ENCODE measurements at places on chromosomes 5 and 9.
A peak's percentile ranks its signal among the peaks of the same experiment; 100 is the strongest.

GRCh38 chr5:168666356-168666755 is 87.2 kb upstream of the PANK3 start:
- DNase-seq, result no peak

DNA sequence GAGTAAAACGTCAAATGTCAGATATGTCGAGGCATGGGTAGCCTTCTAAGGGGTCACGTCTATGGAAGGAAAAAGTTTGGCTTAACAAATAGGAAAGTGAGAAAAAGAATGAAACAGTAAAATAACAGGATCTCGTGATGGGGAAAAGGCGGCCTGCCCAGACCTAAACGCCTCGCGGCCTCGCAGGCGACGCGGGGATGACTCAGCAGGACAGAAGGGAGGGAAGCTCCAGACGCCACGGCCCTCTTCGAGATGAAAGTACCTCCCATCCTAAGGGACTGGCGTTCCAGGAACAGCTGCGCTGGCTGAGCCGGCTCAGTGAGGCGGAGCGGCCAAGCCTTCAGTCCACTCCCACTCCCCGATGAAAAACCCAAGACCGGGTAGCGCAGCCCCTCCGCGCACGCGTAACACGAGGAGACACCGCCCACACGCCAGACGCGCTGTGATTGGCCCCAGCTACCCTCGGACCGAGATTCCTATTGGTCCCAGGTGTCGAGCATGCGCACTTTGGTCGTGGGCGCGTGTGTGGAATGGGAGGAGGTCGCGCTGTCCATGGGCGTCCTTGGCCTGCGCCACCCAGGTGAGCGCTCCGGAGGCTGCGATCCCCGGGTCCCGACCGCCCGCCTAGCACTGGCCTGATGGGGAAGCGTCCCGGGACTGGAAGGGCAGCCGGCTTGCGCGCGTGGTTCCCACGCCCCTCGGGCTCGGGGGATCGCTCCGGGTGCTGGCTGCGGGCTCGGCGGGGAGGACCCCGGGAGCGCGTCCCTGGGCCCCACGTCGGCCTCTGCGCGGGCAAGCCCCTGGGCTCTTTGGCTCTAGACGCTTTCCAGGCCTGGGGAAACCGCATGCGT is 588.5 kb downstream of the MTRR start:
- DNase-seq, result peak; percentile 71

DNA sequence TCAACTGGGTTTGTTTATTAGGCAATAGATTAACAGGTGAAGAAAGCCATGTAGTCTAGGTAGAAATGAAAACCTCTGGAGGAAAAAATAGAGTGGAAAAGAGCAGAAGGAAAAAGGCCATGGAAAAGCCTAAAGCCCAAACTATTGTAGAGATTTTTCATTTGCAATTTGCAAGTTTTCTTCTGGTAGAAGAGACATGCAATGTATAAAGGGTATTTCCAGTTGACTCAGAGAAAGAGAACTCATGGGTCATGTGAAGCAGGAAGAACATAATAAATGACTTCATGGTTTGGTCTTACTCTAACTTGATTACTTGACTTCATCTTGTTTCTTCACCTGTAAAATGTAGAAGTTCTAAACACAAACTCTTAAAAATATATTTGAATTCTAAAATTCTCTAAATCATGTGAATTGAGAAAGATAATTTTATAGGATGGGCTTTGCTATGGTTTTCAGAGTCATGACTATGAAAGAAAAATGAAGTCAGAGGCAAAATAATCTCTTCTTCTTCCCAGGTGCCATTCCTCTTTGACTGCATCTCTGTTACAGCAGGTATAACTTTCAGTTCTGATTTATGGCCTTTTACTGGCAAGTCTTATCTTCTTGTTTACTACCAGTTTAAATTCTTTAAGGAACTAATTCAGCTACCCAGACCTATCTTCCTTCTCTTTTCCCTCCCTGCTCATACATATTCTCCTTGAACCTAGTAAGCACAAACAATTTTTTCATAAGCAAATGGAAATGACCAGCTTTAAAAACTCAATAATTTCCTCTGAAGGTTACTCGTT is 47.7 kb upstream of the TMC1 start:
- no peak for DNase-seq

GRCh38 chr9:105073147-105073546 is 145.2 kb upstream of the ABCA1 start:
- DNase-seq, result no peak

DNA sequence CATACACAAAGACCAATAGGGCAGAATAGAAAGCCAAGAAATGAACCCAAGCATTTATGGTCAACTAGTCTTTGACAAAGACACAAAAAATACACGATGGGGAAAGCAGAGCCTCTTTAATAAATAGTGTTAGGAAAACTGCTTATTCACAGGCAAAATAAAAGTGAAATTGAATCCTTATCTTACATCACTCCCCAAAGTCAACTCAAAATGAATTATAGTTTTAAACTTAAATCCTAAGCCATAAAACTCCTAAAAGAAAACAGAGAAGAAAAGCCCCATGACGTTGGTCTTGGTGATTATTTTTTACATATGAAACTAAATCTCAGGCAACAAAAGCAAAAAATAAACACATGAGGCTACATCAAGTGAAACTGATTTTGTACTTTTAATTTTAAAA is 46.8 kb downstream of the CHSY3 start:
- no peak for DNase-seq

DNA sequence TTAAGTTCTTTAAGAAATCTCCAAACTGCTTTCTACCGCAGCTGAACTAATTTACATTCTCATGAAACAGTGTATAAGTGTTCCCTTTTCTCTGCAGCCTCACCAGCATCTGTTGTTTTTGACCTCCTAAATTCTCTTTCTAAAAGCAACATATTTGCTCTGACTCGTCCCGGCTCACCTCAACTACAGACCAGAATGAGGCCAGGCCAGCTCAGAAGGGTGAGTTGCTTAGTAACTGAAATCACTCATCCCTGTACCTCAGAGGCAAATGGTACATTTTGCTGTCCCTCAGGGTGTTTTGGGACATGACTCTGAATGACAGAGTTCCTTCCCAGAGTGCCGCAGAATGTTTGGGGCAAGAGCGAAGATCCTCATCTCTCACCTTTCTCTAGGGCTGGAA is 127.5 kb downstream of the FRMD3 start:
- no peak for DNase-seq

DNA sequence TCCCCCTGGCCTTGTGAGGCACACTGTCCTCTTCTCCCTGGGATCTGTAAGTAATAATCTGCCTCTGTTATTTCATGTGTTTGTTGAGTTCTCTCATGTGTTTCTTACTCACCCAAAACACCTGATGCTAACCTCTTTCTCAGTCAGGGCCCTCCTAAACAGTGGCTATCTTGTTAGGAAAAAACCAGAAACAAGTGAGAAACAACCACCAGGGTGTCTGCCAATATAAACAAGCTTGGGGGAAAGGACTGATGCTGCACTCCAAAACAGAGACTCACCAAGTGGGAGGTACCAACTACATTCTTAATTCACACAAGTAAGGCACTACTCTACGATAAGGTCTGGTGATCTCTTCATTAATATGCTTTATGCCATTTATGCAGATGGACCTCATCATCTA is 564.4 kb downstream of the SEMA5A start:
- DNase-seq, result no peak

DNA sequence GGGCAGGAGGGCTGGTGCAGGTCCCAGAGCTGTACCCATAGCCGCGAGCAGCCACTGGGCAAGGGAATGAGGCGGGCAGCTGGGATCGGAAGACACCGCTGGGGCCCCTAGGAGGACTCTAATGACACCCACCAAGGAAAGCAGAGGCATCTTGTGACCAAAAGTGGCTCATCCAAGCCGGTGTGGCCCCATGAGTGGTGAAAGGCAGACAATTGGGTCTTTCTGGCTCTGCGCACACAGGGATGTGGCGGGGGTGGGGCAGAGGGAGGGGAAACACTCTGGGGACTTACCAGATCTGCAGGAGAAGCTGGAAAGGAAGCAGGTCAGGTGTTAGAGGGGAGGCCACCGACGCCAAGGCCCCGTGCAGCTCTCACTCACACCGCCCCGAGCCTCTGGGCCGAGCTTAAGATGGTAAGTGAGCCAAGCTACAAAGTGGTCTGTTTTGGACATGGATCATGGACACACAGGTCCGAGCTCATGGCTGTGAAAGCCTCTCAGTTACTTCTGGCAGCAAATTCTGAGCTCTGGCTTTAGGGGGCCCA is 42.3 kb upstream of the SARDH start:
- no peak for DNase-seq

DNA sequence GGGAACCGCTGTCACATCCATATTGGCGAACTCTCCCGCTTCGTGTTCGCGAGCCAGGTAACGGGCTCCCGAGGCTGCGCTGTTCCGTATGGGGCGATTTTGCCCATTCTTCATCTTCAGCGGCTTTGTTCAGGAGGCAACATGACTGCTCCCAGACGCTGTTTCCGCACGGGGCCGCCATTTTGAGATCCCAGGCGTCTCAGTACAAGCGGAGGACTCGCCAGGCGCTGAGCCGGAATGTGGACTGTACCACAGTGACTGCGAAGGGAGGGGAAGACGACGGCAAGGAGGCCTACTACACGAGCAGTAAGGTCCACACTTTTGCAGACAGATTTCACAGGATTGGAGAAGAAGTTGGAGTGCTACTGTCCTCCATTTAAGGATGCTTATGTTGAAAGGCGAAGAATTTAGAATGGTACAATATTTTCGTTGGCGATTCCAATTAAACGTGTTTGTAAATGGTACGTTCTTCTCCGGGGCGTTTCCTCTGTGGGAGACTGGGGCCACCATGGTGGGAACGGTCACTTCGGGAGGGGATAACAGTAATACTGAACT is 41.6 kb upstream of the ZNF300 start:
- DNase-seq, result no peak

- no peak for DNase-seq
These were observed 115.1 kb upstream of the IRX4 start for GRCh38 chr5:1997640-1998347.

DNA sequence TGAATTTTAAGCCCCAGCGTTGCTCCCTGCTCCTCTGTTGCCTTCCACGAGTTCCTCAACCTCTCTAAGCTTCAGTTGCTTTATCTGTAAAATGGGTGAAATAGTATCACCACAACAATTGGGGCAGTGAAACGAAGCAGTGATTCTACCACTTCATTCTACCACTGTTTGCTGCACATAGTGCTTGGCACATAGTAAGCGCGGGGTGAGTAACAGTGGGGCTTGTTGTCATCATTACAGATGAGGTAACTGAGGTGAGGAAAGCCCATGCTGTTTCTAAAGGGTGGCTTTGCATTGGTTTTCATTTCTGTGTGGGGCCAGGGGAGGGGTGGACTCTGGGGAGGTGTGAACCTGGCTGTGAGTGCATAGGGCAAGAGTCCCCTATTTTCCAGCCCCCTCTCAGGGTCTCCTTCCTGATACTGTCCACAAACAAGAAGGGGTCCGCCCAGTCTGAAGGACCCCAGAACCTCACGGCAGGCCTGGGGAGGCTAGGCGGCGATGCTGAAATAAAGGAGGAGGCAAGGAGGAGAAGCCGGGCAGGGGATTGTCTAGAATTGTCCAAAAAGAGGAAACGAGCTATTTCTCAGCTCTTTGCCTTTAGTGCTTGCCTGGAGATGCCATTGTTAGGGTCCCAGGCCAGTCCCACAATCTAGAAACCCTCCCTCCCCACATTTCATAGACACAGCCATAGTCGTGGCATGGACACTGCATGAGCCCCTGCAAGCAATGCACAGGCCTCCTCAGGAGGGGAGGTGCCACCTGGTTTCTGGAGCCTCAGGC is 65.6 kb downstream of the IL6ST start:
- DNase-seq, result no peak

- no peak for DNase-seq
These were observed 15.0 kb downstream of the ICE1 start for GRCh38 chr5:5437227-5438172.

DNA sequence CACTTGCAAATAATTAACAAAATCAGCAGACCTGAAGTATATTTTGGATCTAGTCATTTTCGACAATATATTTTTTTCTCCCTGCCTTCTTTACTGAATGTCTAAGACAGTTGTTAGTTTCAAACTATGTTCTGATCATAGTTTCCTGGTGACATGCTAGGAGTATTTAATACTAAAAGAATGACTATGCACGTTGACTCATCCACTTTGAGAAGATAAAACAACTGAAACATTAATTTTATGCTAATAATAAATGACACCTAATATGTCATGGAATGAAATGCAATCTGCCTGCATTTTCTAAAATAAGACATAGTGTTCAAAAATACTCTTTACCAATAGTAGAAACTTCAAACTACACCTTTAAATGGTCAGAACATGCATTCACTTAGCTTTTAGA is 2123.7 kb upstream of the C9orf72 start:
- DNase-seq, result no peak

DNA sequence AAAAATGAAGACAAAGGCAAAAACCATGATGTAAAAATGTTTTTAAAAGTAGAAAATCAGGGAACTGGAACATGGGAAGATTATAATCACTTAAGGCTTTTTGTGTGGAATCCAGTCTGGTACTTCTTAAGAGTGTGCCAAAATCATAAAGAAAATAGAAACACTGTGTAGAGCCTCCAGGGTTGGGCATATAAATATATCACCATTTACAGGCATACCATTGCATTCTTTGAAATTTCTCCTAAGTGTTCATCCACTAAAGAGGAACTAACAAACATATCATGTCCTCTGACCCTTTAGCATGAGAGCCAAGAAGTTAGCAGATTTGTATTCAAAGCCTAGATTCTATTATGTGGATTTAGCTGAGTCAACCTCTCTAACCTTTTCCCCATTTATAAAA is 93.3 kb downstream of the SLF1 start:
- no peak for DNase-seq

DNA sequence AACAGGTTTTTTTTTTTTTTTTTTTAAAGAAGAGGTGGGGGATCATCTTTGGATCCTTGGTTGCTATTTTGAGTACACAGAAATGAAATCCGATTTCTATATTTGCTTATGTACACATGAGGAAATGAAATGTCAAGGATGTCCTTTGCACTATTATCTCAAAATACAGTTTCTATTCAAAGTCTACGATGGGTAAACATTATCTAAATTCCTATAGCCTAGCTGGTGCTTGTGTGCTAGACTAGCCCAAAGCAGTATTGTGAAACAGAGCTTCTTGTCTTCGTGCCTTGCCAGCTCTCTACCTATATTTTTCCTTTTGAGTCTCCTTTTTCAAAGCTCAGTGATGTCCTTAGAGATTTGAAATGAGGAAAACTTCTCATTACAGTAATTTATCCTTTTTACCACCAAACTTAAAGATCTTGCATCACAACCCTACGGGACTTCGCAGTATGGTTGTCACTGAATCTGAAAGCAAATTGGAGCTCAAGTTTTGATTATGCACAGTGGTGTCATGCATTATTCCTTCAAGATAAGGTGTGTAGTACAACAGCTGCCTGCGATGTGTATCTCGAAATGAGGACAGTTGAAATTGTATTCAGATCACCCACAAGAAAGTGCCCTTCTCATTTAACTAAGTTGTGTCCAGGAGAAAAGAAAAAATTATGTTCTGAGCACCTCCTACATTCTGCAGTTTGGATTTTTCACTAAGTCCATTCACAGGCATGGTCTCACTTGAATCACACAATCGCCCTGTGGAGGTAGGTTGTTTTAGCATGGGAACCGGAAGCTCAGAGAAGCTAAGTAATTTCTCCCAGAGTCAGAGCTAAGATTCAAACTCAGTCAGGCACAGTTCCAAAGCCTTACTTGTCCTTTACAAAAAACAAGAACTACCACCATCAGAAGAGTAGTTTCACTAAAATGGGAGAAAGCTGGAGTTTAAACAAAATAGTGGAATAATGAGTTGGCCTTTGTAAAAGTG is 379.0 kb downstream of the GLIS3 start:
- DNase-seq, result no peak

GRCh38 chr5:178786859-178787499 is 56.5 kb upstream of the ZNF354A start:
- DNase-seq, result no peak

Measured in activated T-helper 2 cell treated with anti-CD3 and anti-CD28 coated beads, Interferon-gamma antibody, Interleukin-2, Interleukin-4, amounts not matched to agents 10 μg/mL and 5 μg/mL and 100 μg/mL, durations not matched to agents 14 hours and 24 hours and 36 hours (primary cell).